ENCODE measurements at places on chromosomes 7 and 10. TPM values are rescaled to one million over a fixed set of nuclear protein-coding genes. Genes with fewer than 3 reads are reported as not detected.

DNA sequence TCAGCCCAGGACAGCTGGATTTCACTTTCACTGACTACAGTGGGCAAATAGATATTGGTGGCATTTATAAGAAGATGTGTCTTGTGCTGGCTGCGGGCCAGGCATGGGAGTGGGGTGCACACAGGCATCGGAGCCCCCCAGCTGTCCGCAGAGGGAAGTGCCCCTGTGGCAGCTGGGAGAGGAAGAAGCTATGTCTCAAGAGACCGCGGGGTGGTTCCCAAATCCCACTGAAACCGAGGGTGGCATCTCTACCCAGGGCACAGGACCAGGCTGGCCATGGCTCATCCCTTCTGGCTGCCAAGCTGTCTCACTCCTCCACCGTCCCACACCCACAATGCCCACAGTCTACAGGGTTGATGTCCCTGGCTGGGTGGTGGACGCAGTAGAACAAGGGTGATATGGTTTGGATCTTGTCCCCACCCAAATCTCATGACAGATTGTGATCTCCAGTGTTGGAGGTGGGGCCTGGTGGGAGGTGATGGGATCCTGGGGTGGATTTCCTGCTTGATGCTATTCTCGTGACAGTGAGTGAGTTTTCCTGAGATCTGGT, 94.8 kb downstream of the TCERG1L start:
- no peak for DNase-seq

CAMK2B gene
- 2.2 TPM for total RNA-seq

NUTM2E gene
- not detected for total RNA-seq

ANKRD61 gene
- not detected for total RNA-seq

- DNase-seq: no peak
Measured at GRCh38 chr10:26715137-26715487, 17.6 kb downstream of the PDSS1 start.

GRCh38 chr10:109592391-109592790, 330.9 kb downstream of the XPNPEP1 start:
- no peak for DNase-seq

GRCh38 chr10:24569330-24569796, 154.3 kb downstream of the ARHGAP21 start:
- DNase-seq: peak; percentile 51

HIP1 gene
- total RNA-seq: 6.7 TPM

MYPN gene
- total RNA-seq: 1.8 TPM

All from mucosa of descending colon (tissue), 3 donors.